ENCODE measurements at places on chromosomes 1 and 21.

DNA sequence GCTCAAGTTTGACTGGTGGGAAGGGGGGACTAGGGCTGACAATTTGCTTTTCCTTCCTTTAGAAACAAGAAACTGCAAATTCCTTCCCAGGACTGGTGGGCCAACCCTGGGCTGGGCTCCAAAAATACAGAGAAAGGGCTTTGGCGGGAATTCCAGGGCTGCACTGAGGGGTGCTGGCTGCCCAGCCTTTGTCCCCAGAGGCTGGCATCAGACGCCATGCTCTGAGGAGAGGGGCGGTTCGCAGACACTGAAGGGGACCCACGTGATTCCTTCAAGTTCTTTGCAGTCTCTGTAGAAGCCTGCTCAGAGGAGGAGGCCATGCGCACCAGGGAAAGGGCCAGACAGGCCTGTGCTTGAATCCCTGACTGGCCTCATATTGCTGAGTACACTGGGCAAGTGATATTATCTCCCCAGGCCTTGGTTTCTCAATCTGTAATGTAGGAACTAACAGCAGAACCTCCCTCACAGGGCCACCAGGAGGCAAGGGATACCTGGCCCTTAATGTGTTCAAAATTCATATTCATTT, 119.5 kb downstream of the EPHB2 start:
- DNase-seq = no peak

DNA sequence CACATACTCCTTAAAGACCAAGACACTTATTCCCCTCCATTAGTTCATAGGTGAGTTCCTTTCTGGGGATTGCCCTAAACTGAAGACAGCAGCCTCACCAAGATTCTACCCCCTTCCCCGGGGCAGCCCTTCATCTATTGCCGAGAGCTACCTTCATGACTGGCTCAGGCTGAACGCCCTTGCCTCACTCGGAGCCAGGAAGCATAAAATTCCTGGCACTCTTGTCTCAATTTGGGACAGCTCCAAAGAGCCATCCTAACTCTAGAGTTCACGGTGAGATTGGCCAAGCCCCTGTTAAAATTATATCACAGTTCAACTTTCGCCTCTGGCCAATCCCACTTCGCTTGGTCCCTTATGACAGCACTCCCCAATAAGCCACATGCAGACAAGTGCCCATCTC, 113.0 kb upstream of the PROX1 start:
- no peak for DNase-seq

- DNase-seq = no peak
These were observed 18.8 kb downstream of the NEK7 start for GRCh38 chr1:198175423-198176170.

DNA sequence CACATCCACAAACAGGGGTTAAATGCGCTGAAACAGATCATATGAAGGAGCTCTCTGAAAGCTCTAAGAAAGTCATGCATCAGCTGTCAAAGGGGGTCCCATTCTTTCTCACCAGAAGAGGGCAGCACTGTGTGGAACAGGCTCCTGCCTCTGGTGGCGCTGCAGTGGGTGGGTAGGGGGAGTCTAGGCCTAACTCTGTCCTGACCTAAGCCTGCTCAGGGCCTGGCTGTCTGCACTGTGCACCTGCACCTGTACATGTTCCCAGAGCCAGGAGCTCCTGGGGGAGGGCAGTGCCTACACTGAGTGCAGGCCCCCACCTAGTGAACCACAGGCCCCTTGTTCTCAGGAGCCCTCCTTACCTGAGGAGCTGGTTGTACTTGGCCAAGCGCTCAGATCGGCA, 16.0 kb downstream of the ENO1 start:
- DNase-seq = no peak

DNA sequence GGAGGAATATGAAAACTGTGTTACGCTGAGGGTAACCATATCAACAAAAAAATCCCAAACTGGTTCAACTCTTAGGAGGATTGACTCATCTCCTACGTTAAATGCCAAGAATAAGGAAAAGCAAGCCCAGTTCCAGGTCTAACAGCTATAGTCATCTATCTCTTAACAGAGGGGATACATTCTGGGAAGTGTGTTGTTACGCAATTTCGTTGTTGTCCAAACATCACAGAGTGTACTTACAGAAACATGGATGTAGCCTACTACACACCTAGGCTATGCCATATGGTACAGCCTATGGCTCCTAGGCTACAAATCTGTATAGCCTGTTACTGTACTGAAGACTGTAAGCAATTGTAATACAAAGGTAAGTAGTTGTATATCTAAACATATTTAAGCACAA, 23.2 kb upstream of the LRRC52 start:
- DNase-seq = no peak

DNA sequence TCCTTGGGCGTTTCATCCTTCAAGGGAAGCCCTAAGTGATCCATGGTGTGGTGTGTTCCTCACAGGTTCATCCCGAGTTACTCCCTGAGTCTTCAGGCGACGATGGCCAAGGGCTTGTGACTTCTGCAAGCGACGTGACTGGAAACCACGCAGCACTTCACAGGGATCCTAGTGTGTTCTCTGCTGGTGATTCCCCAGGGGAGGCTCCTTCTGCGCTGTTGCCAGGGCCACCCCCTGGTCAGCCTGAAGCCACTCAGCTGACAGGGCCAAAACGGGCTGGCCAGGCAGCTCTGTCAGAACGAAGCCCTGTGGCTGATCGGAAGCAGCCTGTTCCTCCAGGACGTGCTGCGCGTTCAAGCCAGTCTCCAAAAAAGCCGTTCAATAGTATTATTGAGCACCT, 71.5 kb downstream of the VPS26C start:
- DNase-seq = no peak

GRCh38 chr1:23742670-23743286, 493 bp upstream of the ELOA start:
- DNase-seq = no peak

DNA sequence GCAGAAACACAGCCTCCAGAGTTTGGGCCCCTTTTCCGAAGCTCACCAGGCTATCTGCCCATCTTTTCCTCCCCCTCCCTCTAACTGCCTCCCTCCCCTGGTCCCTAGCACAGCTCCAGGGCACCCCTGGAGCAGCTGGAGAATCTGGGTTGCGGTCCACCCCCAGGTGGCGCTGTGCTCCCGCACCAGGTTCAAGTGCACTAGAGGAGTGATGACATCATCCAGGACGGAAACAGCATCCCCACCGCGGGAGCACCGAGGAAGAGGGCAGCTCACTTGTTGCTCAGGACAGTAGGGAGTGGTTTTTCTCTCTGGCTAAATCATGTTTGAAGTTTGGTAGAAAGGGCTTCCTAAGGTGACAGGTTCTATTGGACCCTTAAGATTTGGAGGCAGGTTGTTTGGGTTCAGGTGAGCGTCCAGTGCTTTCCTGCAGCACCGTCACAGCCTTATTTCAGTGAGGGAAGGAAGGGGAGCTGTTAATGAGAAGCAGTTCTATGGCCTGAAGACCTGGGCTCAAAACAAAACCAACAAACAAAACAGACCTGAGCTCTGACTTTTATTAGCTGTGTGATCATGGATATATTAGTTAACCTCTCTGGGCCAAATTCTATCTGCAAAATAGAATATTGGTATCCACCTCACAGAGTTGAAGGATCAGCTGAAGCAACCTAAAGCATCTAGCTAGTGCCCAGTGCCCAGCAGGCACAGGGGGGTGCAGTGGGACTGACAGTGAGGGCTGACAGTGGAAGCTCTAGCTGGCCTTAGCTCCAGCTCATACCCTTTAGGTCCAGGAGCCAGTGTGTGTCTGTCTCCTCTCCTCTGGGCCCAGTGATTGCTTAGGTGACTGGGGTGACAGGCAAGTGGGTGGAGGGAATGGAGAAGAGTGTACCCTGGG, 7.5 kb downstream of the SHISA4 start:
- peak; percentile 56 for DNase-seq

DNA sequence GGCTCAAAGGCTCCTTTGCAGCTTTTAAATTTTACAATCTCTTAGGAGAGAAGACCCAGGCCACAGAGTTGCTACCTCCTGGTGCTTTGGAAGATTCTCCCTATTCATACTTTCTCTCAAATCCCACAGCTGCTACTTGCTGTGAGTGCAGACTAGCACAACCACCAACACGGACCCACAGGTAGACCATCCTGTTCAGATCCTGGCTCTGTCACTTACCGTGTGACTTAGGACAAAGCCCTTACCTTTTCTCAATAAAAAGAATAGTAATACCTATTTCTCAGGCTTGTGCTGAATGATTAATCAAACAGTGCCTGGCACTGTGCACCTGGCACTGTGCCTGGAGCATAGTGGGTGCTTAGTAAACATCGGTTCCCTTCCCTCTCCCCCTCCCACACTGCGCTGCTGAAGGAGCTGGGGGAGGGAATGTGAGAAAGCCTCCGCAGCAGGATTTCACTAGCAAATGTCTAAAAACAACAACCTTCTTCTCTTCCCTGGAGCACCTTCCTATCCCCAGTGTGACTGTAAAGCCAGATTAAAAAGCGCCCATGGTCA, 81.7 kb downstream of the PGM1 start:
- DNase-seq = no peak

DNA sequence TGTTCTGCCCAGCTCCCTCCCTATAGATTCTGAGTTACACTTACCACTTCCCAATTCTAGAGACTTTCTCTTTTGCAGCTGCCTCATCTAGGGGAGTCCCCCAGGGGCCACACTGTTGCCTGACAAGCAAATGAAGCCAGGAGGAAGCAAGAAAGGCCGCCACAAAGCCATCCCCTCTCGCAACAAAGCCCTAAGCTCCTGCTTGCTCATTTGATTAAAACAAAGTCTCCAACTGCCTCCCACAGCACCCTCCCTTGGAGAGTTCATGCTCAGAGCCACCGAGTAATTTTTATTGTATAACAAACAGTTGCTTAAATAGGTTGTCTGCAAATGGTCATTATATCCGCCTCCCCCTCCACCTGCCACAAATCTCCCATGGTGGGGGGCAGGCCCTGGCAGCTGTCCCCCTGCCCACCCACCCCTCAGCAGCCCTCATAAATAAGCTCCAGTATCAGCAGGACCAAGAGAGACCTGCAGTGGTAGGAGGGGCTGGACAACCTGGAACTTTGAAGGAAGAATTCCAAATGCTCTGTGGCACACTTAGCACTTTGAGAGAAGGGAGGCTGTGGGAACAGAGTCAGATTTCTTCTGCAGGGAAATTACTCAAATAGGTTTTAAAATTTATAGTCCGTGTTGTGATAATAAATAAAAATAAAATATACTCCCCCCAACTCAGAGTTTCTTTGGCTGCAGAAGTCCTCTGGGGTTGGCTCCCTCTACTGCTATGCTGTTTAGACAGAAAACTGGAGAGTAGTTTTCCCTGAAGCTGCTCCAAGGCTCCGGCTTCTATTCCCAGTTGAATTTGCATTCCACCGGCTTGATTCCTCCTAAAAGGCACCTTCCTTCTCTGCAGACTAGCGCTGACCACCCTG, 237.5 kb downstream of the TTLL7 start:
- DNase-seq = no peak

GRCh38 chr1:197677752-197678295, 97.5 kb downstream of the DENND1B start:
- DNase-seq = no peak

GRCh38 chr1:96559181-96559580, 162.4 kb upstream of the PTBP2 start:
- no peak for DNase-seq

DNA sequence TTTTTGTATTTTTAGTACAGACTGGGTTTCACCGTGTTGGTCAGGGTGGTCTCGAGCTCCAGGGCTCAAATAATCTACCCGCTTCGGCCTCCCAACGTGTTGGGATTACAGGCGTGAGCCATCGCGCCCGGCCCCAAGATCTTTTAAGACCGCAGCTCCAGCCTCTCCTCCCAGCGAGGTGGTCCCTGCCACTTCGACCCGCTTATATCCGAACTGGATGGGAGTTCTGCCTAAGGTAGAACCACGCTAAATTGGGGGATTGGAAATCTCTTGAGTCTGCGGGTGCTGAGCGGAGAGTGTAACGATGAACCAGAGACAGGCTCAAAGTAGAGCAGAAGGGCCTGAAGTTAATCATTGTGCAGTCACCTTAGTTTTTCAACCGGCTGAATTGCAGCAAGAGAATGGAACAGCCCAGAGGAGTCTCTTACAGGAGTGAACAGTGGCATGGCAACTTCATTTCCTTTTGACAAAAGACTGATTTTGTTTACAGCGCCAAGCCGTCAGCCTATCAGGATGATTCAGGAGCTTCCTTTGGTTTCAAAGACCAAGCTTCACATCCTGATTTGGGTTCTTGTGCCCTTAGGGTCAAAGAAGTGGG, 726 bp upstream of the CYB5R1 start:
- DNase-seq = no peak

DNA sequence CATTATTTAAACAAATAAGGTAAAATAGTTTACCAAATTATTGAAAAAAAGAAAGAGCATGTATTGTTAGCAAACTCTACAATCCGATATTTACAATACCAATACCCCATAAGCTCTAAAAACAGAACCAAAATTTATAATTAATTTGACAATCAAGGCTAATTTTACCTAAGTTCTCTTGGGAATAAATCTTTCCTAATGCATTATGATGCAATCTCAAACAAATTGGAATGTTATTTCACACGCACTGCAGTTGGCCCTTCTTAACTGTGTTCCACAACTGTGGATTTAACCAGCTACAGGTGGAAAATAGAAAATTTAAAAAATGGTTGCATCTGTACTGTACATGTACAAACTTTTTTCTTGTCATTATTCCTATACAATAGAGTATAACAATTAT, 300.1 kb downstream of the BRINP3 start:
- no peak for DNase-seq

DNA sequence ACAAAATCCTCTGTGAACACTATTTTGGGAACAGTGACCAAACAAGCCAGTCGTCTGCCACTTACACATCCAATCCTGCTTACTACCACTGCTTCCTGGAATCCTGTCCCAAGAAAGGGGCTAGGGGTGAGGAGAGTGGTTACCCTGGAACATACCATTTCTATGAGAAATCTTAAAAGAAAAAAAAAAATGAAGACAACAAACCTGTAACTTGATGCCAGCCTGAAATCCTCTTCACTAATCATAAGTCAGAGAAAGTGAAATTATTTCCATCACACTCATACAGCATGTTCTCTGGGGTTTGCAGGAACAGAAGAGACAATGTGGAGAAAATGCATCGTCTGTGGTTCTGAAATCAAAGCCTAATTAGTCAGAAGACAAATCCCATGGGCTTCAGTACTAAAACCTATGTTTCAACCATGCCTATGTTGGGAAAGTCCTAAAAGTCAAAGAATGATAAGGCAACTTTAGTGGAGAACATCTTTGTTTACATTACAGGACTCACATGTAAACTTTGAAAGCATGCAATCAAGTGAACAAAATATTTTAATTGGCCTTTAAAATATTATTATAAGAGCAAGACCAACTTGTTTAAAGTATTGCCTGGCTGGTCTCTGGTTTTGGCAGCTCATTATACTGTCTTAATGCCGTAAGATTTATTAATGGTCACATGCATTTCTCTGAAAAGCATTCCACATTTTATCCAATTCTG, 220.7 kb downstream of the LTN1 start:
- DNase-seq = no peak

GRCh38 chr21:36156815-36157670, at the start of gene DOP1B:
DOP1B (plus strand) TSS chr21:36156824; CDS start chr21:36164734, 7,910 bp downstream.
- no peak for DNase-seq

DNA sequence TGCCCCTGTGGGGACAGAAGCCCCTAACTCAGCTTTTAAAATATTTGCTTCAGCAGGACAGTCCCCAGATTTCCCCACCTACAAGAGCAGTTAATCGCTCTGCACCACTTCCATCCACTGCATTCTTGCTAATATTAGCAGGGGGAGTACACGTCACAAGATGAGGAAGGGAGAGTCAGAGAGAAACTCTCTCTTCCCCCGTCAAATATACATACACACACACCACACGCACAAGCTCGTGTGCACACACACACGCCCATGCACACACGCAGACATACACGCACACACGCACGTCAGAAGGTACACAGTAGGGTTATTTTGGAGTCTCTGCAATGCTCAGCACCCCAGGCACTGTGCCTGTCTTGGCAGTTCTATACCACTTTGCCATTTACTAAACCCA, 2.1 kb downstream of the CLCA1 start:
- DNase-seq = no peak

GRCh38 chr1:157948312-157949073, 45.0 kb upstream of the KIRREL1 start:
- no peak for DNase-seq

All from activated naive CD4-positive, alpha-beta T cell (primary cell).